NCI-H2081 treated with DMSO at 0.1 percent for 48 hours (cell line): ENCODE measurements at places on chromosomes 11 and 22.

DNA sequence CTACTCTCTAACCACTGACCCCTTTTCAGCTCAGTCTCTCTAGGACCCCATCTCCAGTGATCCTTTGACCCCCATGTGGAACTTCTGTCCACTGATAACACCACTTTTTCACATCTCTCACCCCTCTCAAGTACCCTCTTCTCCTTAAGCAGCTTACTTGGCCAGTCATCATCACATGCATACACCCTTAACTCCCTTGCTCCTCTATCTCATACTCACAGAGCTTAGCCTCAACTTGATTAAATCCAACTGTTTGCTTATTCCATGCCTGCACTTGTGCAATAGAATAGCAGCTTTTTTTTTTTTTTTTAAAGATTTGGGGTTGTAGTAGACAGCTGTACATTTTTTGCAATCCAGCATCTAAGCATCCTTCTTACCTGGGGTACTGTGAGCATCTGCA, 22.2 kb downstream of the AQP11 start:
- no peak for DNase-seq

GRCh38 chr11:65317025-65317786, 2.5 kb downstream of the CDC42EP2 start:
- no peak for DNase-seq

GRCh38 chr11:79392161-79392560, 48.7 kb downstream of the TENM4 start:
- DNase-seq, result no peak

DNA sequence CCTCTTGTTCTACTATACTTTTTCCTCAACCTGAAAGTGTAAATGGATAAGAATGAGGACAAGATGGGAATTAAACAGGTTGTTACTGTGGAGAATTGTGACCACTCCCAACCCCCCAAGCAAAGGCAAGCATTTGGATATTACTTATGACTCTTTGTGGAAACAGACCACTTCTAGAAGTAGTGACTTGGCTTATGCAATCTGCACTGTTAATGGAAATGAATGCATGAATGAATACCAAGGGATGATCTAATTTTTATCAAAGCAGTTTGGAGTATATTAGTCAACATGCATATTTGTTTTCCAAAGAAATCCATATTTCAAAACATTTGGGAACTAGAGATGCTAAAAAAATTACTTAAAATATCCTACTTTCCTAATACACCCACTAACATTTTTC, 35.3 kb downstream of the AMOTL1 start:
- no peak for DNase-seq

GRCh38 chr11:118975771-118976709, 4.5 kb downstream of the FOXR1 start:
- DNase-seq, result no peak

GRCh38 chr11:44681698-44682097, 45.1 kb upstream of the TSPAN18 start:
- no peak for DNase-seq

DNA sequence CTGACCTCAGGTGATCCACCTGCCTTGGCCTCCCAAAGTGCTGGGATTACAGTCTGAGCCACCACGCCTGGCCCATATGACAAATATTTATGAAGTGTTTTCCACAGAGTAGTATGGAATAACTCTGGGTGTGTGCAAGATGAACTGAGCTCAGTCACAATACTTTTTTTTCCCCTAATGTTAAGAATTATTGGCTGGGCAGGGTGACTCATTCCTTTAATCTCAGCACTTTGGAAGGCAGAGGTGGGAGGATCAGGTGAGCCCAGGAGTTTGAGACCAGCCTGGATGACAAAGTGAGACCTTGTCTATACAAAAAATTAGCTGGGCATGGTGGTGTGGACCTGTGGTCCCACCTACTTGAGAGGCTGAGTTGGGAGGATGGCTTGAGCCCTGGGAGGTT, 6.4 kb downstream of the PTPRJ start:
- DNase-seq, result no peak

GRCh38 chr22:45103756-45104155, 60.0 kb upstream of the NUP50 start:
- DNase-seq, result no peak

GRCh38 chr11:118320515-118320914, 16.0 kb downstream of the CD3E start:
- no peak for DNase-seq

- no peak for DNase-seq
Measured at GRCh38 chr11:35878741-35879140, 65.1 kb upstream of the LDLRAD3 start.

DNA sequence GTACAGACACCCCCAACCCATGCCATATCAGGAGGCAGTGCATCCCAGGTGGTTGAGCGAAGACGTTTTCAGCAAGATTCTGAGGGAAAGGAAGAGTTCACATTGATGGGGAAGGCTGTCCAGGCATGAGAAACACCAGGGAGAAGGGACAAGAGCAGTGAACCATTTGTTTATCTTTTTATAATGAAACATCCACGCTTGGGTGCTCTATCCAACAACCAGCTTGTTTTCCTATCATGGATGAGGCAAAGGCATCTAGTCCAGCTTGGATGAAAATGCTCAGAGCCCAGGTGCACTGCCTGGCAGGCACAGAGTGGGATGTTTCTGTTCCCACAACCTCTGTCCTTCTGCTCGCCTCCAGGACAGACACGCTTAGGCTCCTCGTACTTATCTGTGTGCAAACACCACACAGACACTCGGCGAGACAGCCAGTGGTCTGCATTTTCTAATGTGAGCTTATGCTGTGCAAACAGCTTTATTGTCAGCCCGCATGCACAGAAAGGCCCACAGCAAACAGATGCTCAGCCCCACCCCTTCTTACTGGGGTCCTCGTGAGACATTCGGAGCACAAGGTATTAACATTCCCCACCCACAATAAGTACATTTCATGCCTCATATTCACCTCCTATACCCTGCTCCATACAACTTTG, 45.4 kb upstream of the NTM start:
- no peak for DNase-seq

GRCh38 chr11:9386901-9387300, 2.4 kb downstream of the IPO7 start:
- DNase-seq, result no peak

GRCh38 chr22:33105501-33105911, 47.3 kb upstream of the SYN3 start:
- no peak for DNase-seq

GRCh38 chr11:134207538-134208239, 16.1 kb downstream of the NCAPD3 start:
- DNase-seq, result no peak

GRCh38 chr11:12693094-12693478, 18.9 kb downstream of the TEAD1 start:
- DNase-seq, result no peak

DNA sequence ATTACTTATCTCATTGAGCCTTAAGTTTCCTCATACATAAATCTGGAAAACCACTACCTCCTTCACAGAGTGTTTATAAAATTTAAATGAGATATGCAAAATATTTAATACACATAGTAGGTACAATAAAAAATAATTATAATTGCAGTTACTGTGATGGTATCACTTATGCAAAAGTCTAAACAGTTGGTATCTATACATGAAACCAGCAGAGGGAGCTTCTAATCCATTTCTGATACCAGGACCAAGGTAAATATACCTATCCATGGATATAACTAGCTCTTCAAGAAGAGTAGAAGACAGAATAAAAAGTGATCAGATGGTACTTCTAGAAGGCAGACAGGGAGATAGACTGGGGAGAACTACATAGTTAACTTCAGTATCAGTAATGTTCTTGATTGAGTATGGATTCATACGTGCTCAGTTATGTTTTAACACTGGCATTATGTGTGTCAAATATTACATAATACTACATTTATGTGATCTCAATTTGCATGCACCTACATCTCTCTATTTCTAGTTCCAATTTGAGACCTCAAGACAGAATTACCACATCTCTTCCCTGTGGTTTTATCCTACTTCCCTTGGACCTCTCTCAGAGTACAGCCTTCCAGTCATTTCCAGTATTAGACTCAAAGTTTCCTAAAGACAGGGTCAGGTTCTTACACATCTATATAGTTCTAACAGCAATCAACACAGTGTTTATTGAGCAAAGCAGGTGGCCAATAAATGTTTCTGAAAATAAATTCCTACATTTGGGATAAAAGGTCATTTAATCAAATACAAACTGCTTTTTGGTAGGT, 13.7 kb upstream of the TSG101 start:
- peak; percentile 14 for DNase-seq

GRCh38 chr22:38911434-38911833, 39.4 kb upstream of the CBX6 start:
- no peak for DNase-seq

GRCh38 chr11:11976481-11977127, 31.8 kb downstream of the DKK3 start:
- DNase-seq, result no peak

DNA sequence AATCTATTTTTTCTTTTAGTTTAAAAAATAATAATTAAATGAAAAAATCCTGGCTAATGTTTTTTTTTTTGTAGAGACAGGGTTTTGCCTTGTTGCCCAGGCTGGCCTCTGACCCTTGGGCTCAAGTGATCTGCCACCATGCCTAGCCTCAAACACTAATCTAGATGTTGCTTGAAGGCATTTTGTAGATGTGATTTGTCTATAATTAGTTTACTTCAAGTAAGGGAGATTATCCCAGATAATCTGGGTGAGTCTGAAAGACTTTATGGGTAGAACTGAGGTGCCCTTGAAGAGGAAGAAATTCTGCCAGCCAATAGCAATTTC, 38.6 kb upstream of the RBFOX2 start:
- no peak for DNase-seq

- no peak for DNase-seq
Measured at GRCh38 chr11:60855726-60856633, at the start of gene PTGDR2. Gene PTGDR2, minus strand, starts transcription at chr11:60855950. Its CDS starts 2,228 bp downstream, at chr11:60853722.

DNA sequence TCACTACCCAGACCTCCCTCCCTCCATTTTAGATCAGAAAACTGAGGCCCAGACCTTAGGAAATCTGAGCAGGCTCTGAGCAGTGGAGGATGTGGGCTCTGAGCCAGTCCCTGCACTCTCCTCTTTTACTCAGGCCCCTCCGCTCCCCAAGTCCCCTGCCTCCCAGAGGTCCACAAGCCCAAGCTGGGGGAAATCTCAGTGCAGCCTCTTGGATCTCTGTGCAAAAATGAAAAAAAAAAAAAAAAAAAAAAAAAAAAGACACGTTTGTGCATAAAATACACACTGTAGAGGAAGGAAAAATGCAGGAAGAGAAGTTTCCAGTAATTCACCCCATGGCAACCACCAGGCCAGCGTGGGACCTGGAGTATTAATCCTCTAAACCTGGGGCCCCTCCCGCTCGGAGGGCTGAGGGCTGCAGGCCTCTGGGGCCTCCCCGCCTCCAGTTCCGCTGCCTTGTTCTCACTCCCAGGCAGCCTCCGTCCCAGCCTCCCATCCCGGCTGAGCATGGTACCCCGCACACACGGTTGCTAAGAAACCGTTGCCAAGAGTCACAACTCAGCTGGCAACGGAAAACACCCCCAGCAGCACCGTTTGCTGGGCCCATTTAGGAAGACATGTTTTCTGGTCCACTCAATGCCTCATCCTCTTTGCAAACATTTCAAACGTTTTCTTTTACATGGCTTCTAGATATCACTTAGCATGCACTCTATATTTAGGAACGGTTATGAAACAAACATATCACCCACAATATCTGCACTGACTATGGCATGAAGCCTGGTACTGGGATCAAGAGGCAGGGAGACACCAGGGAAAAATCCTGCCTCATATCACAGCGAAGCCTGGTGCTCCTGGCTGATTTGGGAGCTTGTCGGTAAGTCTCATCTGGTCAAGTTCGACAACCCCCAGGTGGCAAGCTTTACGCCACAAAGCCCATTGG, 227.5 kb downstream of the CTTN start:
- DNase-seq, result no peak

GRCh38 chr22:42623756-42624441, 9.2 kb upstream of the POLDIP3 start:
- DNase-seq, result no peak

DNA sequence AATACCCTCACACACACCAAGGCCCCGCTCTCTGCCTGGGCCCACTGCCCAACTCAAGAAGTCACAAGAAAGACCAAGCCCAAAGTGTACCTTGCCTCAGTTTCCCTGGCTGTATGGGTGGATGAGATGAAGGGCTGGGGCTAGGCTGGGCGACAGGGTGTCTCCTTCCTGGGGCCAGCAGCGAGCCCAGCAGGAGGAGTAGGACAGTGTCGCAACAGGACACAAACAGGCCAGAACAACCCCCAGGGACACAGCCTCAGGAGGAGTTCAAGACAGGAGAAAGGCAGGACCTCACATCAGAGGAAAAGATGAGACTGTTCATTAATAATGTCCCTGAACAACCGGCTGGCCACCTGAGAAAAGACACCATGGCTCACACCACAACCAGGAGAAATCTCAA, 13.3 kb downstream of the CSNK1E start:
- no peak for DNase-seq

DNA sequence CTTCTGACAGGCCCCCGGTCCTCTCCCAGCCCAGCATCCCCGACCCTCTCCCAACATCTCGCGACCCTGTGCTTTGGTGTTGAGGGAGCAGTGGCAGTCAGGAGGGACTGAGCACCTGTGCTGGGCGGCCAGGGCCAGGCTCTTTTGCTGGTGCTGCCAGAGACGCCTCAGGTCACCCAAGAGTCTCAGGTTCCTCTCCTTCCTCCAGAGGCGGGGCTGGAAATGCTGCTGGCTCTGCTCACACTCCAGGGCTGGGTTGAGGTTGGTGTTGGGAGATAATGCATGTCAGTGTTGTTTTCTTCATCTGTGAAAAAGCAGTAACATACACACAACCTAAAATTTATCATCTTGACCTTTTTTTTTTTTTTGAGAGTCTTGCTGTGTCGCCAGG, 1.2 kb upstream of the IGLL1 start:
- no peak for DNase-seq

DNA sequence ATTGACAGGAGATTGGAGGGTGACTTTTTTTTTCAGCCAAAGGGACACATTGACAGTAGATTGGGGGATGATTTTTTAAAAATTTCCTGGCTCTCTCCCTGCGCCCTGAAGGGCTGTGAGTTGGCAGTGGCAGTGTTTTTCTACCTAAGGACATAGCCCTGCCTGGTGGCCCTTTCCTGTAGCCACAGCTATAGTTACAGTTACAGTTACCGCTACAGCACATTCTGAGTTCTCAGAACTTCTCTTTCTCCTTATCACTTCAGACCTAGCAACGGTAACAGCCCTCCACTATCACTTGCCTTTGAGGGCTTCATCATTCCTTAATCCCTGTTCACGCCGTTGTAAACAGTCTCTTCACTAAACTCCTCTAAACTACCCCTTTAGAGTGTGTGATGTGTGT, 684 bp downstream of the MRGPRX2 start:
- no peak for DNase-seq
